ENCODE measurements at places on chromosomes 13 and 19.

DNA sequence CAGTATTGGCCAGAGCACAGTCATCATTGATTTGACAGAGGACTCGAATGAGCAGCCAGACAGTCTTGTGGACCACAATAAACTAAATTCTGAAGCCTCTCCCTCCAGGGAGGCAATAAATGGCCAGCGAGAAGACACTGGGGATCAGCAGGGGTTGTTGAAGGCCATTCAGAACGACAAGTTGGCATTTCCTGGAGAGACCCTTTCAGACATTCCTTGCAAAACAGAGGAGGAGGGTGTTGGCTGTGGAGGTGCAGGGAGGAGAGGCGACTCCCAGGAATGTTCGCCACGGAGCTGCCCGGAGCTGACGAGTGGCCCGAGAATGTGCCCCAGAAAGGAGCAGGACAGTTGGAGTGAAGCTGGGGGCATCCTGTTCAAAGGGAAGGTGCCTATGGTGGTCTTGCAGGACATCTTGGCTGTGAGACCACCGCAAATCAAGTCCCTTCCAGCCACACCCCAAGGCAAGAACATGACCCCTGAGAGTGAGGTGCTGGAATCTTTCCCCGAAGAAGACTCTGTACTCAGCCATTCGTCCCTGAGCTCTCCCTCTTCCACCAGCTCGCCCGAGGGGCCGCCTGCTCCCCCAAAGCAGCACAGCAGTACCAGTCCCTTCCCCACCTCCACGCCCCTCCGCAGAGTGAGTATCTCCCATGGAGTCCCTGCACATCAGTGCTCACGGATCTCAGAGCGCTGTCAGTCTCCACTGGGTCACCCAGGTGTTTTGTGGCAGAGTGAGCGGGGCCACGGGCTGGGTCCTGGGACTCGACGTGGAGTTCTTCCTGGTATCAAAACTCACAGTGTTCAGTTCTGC, 6.9 kb downstream of the CHAF1A start:
- no peak for DNase-seq

DNA sequence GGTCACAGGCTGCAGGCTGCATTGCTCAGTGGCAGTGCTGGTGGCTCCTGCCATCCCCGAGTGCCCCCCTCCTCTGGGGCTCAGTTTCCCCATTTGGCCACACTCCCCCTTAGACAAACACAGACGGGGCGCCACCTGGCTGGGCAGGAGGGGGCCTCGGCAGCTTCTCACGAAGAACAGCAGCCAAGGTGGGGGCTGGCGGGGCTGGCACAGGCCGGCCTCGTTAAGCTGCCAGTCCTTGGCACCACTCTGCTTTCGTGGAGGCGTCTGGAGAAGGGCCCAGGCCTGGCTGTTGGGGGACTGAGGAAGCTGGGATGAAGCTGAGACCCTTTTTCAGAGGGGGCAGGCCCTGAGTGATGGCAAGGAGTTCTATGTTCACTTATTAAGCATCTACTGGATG, 3.7 kb upstream of the ZNRF4 start:
- no peak for DNase-seq

GRCh38 chr13:74674720-74675119, 540.5 kb upstream of the KLF12 start:
- DNase-seq: no peak

- DNase-seq: no peak
Observed at GRCh38 chr19:56088497-56089215, 32.4 kb downstream of the ZNF787 start.

DNA sequence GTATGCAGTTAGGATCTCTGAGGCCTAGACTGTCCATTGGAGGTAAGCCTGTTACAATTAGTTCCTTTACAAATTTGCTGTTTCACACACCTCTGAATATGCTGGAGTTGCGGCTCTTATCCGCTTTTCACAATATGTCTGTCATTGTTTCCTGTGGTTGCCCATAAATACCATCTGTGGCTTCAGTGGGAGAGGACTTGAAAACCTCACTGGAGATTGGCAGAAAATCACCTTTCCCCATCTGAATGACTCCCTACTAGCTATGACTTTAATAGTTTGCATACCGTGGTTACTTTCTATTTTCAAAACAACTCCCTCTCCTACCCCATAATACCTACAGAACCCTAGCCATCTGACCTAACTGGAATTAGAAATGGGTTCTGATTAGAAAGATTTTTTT, 454.3 kb downstream of the PCDH17 start:
- no peak for DNase-seq

DNA sequence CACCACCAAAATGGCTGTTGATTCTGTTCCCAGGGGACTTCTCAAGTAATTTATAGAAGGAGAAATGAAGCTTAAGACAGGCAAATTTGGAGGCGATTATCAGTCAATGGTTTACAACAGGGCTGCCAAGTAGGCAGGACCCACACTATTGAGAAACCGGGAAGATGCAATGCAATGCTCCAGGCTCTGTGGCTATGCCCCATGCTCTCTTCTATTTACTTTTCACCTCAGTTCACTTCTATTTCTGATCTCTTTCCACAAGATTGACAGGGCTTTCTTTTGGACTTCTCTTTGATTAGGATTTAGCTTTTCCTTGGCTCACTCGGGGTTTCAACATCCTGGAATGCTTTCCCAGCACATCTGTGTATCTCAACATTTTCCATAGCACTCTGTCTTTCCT, 12.7 kb upstream of the RCBTB2 start:
- no peak for DNase-seq

DNA sequence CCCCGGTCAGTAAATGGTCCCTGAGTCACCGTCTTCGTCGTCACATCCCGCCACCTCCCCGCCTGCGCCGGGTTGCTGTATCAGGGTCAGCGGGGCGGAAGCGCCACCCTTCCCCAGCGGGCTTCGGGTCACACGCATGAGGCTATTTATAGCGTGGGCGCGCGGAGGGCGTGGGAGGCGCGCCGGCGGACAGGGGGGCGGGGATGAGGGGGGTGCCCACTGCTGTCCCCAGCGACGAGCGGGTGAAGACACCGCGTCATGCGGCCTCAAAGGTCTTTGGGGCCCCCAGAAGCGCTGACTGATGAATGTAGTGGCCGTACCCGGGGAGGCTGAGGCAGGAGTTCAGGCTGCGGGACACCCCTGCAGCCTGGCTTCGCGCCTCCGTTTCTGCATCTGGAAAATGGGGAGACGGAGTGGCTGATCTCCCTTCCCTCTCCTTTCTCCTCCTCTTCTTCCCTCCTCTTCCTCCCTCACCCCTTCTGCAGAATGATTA, 7.9 kb downstream of the UNC13A start:
- no peak for DNase-seq

DNA sequence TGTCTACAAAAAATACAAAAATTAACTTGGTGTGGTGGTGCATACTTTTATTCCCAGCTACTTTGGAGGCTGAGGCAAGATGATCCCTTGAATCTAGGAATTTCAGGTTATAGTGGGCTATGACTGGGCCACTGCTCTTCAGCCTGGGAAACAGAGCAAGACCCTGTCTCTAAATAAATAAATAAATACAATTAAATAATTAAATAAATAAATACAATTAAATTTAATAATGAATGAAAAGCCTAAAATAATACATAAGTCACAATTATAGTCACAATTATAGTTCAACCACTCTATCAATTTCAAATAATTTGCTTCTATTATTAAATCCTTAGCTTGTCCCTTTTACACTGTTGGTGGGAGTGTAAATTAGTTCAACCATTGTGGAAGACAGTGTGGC, 146.4 kb upstream of the RFC3 start:
- no peak for DNase-seq
